ENCODE measurements at places on chromosomes 1 and 21.
A peak's percentile ranks its signal among the peaks of the same experiment; 100 is the strongest.

DNA sequence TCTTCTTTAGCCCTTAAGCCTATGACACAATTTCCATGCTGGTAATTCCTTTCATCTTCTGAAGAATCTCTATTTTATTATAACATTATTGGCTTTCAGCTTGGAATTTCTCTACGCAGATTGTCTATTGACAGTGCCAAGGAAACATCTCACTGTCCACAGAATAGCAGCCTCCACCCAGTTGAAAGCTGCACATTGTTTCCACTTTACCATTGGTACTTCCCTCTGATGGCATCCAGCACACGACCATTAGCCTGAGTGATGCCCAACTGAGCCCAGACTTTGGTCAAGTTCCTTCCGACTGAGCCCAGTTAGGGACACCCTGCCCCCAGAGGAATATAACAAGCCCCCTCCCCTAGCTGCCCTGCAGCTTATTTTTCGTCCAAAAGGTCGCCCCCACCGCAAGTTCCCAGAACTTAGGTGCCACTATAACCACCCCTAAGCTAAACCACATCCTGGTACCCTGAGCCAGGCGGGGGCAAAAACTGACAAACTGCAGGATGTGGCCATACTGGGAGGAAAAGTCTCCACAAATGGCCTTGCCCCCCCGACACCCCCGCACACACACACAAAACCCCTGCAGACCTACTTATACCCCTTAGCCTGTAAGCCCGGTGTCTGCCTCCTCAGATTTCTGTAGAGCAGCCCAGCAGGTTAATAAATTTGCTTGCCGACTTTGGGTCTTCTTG, 13.2 kb downstream of the GBP5 start:
- no peak for DNase-seq

GRCh38 chr21:46559291-46559983, 45.4 kb downstream of the S100B start:
- no peak for DNase-seq

DNA sequence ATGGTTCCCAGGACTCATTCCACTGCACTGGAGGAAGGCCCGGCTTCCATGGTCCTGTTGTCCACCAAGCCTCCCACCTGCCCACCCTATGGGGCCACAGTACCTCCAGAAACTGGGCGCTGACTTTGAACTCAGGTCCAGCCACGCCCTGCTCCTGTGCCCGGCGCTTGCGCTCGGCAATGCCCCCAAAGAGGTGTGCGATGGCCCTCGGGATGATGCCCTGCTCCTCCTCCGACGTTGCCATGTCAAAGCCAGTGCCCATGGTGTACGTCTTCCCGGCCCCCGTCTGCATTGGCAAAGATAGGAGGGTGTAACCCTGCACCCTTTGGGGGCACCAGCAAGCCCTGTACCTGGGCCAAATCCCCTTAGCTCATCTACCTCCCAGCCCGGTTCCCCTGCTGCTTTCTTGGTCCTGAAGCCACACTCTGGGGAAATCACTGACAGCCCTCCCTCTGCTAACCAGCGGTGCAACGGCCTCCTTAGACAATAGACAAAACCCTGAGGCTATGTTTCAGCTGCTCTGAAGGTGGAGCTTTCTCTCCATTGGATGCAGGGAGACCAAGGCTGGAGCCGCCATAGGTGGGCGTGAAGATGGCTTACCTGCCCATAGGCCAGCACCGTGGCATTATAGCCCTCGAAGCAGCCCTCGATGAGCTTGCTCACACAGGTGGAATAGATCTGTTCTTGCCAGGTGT, 14.7 kb downstream of the KIF21B start:
- DNase-seq, result no peak

GRCh38 chr1:6302568-6302967, 41.7 kb upstream of the GPR153 start:
- no peak for DNase-seq

DNA sequence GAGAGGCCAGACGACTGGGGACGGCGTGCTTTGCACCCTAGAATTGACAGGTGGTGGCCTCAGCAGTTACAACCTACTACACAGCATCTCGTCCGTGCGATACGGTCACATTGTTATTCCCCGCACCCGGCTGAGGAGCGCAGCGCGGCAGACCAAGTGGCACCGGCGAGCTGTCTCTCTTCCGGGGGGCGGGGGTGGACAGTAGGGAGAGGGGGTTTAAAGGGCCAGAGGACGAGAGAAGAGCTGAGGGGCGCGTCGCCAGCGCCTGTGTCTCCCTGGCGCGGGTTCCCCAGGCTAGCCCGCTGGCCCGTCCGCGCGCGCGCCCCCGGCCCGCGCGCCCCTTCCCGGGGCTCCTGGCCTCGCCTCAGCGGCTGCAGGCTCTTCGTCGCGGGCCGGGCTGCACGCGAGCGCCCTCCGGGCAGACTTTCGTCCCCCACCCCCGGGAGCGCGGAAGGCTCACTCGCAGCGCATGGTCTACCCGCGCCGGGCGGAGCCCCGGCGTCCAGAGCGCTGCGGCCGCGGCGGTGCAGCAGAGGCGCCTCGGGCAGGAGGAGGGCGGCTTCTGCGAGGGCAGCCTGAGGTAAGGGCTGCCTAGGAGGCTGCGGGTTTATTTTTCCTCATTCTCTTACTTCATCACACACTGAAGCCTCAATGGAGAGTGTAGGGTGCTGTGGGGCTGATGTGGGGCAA, at the start of gene PDE4B:
TSS of gene PDE4B (plus strand) at position 227 of the 690 bp plus-strand sequence.
- DNase-seq, result peak; percentile 63

DNA sequence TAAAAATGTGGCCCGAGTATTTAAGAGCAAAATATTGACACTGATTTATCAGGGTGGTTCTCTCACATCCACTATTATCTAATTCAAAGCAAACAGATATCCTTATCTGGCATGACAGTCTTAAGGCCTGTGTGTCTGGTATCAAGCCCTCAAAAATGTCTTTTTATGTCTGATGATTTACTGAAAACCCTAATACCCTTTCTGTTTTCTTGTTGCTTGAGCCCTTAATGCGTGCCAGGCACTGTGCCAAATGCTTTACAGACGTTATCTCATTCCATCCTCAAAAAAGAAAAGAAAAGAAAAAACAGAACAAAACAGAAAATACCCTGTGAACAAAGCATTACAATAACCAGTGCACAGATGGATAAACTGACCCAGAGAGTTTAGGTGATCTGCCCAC, 5.7 kb downstream of the DUSP23 start:
- DNase-seq, result no peak

DNA sequence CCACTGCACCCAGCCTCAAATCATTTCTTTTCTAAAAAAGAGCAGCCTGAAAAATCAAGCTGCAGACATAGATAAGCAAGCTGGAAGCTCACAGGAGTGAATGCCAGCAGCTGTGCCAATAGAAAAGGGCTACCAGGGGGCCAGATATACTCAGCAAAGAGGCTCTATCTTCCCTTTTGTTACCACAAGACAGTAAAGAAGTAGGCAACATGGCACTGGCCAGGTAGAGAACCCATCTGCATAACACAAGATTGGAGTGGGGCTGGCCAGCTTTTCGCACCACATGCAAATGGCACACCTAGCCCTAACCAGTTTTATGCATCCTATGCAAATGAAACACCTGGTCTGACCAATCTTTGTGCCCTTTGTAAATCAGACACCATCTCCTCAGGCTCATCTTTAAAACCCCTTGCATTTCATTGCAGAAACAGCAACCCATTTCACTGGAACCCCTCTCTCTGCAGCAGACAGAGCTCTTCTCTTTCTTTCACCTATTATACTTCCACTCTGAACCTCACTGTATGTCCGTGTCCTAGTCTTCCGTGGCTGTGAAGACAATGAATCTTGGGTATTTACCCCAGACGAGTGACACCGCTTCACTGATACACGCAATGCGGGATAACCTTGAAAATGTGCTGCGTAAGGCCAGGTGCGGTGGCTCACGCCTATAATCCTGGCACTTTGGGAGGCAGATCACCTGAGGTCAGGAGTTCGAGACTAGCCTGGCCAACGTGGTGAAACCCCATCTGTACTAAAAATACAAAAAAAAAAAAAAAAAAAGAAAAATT, 15.1 kb downstream of the CASP9 start:
- DNase-seq, result no peak

DNA sequence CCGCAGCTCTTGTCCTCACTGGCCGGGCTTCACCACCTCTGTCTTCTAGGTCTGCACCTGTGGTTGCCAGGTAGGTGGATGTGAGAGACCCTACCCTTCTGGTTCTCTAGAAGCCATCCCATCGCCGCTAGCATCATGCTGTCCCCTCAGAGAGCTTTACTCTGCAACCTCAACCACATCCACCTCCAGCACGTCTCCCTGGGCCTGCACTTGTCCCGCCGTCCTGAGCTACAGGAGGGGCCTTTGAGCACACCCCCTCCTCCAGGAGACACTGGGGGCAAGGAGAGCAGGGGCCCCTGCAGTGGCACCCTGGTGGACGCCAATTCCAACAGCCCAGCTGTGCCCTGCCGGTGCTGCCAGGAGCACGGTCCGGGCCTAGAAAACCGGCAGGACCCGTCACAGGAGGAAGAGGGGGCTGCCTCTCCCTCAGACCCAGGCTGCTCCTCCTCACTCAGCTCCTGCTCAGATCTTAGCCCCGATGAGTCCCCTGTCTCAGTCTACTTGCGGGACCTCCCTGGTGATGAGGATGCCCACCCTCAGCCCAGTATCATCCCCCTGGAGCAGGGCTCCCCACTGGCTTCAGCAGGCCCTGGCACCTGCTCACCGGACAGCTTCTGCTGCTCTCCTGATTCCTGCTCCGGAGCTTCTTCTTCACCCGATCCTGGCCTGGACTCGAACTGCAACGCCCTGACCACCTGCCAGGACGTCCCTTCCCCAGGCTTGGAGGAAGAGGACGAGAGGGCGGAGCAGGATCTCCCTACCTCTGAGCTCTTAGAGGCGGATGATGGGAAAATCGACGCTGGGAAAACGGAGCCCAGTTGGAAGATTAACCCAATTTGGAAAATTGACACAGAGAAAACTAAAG, 1.2 kb downstream of the RUSC1 start:
- no peak for DNase-seq

DNA sequence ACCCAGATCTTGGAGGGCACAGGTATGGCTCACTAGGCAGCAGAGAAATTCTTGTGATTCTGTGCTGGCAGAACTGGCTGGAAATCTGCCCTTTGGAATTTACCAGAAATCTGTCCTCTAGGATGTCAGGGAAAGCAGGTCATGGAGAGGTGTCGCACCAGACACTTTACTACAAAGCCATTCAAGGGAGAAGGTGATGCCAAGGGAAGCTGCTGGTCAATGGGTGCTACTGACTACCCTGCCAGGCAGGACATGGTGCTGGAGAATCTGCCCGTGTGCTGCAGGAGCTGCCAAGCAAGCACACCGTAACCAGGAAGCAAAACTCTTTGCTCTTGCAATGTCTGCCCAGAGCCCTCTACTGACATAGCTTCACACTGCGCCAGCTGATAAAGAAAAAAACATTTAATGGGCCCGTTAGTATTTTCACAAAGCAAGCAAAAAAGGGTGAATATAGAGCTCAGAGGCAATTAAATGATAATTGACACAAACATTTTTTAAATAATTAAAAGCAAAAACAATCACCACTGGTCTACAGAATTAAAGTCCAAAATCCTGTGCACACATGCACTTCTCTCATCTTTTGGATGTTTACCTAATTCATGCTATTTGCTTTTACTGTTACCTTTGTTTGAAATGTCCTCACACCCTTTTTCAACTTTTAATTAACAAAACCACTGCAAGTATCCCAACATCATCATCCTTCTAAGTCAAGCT, 7.2 kb upstream of the FBXO28 start:
- peak; percentile 35 for DNase-seq

DNA sequence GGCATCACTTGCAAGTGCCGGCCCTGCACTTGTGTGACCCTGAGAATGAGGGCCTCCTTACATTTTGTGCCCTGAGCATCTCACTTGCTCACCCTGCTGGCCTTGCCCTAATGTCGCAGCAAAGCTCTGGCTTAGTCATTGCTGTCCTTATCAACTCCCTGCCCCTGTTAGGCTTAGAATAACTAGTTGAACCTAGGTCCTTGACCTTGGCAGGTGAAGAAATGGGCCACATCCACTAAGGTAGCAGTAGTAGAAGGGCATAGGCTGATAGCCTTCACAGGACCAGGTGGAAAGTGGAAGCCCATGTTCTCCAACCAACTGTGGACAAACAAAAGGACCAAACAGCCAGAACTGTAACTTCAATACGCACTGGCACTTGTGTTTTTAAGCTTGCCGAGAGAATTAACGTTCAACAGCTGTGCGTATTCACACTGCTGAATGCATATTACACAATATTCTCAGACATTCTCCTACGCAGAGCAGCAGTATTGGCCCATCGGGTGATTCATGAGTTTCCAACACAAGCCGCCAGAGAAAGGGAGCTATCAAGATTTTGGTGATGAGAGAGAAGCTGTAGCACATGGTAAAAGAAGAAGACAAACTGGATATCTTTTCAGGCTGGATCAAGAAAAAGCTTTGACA, 27.7 kb upstream of the PTGFRN start:
- peak; percentile 31 for DNase-seq

GRCh38 chr1:58430421-58431275, 115.9 kb downstream of the OMA1 start:
- no peak for DNase-seq

DNA sequence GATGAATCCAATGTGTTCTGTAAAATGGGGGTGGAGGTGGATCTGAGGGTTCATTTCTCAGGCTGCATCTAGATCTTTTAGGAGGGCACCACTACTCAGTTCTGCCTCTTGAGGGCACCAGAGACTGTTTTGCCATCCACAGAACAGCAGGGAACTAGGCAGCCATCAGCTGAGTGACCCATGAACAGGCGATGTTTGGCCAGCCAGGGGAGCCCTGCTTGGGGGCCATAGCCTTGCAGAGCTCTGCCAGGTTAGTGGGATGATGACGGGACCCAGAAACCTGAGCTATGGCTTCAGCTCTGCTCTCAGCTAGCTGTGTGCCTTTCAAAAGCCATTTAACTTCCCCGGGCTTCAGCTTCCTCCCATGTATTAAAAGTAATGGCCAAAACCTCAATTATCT, 13.4 kb upstream of the NOS1AP start:
- DNase-seq, result peak; percentile 82

GRCh38 chr1:243315455-243315854, 59.6 kb downstream of the SDCCAG8 start:
- no peak for DNase-seq

- no peak for DNase-seq
These were observed 10.0 kb upstream of the RYR2 start for GRCh38 chr1:237032029-237032428.

DNA sequence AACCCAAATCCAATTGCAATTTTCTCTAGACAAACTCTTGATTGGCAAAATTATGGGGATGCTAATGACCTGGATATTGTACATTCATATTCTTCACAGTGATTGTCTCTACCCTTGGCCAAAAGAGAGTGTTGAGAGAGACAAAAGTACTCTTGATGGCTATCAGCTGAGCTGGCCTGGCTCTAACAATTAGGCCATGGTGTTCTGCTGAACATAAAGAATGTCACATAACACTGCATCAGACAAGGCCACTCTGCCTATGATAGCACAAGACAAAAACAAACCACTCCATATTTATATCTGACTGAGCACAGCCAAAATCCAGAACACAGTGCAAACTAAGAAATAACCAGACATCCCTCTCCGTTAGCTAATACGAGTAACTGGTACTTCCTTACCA, 101.7 kb downstream of the ADAMTS1 start:
- DNase-seq, result no peak

All from cardiac muscle cell (in vitro differentiated cells and primary cell).